ENCODE measurements at places on chromosomes 3 and 15.
A peak's percentile ranks its signal among the peaks of the same experiment; 100 is the strongest.

GRCh38 chr15:90883526-90883975 lies 753 bp upstream of the FES start:
- DNase-seq, result peak; percentile 37

DNA sequence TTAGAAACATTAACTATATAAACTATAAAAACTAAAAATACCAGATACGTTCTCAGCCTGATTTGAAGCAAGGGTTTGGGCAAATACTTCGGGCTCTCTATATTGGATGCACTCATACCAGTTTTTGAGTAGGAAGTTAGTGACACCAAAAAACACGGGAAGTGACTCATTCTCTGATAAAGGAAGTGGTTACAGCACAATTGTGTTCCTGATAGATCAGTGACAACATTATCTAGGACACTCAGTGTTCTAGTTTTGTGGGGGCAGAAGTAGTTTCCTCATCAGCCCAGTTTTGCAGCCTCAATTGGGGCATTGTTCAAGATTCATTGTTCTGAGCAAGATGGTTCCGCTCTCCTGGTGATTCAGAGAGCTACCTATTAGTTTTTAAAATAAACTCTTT lies 469.6 kb upstream of the DPPA4 start:
- no peak for DNase-seq

GRCh38 chr15:29322415-29322814 lies 52.8 kb upstream of the NSMCE3 start:
- DNase-seq, result peak; percentile 6

DNA sequence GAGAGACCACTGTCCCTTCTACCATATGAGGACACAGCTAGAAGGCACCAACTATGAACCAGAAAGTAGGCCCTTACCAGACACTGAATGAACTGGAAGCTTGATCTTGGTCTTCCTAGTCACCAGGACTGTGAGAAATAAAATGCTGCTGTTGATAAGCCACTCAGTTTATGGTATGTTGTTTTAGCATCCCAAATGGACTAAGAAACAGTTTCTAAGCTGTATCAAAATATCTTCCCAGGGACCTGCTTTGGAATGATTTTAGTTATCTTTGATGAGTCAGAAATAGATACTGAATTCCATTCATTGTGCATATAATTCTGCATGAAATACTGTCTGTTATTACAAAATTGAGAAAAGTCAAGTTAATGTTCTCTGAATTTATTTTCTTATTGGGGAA lies 18.6 kb downstream of the WDR76 start:
- DNase-seq, result no peak

GRCh38 chr3:25097023-25097422 lies 331.0 kb upstream of the RARB start:
- DNase-seq, result no peak

GRCh38 chr15:34837246-34838016 lies 42.1 kb upstream of the ACTC1 start:
- DNase-seq, result no peak

DNA sequence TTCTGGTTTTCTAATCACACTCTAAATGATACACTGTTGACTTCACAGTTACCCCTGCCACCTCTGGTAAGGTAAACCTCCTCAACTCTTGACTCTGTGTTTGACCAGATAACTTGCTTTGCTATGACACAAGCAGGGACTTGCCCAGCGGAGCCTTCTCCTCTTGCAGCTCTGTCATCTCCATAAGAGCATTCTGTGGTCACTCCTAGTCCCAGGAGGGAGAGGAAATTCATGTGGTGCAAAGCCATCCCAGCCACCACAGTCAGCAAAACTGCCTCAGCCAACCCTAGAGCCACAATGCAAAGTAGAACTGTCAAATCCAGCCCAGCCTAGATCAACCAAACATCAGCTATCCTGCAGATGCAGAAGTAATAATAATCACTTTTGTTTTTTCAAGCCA lies 144.7 kb upstream of the GADL1 start:
- no peak for DNase-seq

DNA sequence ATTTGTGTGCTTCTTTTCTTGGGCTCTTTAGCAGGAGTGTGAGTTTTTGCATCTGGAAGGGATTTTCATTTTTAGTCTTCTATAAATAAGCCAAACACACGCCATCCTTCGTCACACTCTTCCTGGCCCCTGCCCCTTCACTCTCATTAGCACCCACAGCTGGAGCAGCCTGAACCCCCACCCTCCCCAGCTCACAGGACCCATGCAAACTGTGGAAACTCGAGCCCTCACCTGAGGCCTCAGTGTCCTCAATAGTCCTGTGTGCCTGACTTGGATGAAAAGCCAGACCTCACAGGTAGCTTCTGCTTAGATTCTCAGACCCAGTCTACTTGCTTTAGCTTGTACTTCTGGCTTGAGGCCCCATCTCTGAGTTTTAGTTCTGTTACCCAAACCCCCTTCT lies 167.9 kb downstream of the MTHFS start:
- no peak for DNase-seq

DNA sequence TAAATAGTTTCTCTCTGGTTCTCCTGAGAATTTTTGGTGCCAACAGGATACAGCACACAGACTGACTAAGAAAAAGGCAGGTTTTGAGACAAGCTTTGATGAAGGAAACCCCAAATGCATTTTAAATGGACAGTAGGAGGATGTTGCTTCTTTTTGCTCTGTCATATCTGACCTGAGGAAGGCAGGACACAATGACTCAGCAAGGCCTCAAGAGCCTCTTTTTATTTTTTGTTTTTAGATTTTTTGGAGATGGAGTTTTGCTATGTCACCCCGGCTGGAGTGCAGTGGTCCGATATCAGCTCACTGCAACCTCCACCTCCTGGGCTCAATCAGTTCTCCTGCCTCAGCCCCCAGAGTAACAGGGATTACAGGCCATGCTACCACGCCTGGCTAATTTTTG lies 16.9 kb upstream of the KNG1 start:
- no peak for DNase-seq

GRCh38 chr3:157695103-157695502 lies 191.9 kb upstream of the VEPH1 start:
- no peak for DNase-seq

GRCh38 chr15:96294766-96295165 lies 35.7 kb upstream of the NR2F2 start:
- DNase-seq, result no peak

DNA sequence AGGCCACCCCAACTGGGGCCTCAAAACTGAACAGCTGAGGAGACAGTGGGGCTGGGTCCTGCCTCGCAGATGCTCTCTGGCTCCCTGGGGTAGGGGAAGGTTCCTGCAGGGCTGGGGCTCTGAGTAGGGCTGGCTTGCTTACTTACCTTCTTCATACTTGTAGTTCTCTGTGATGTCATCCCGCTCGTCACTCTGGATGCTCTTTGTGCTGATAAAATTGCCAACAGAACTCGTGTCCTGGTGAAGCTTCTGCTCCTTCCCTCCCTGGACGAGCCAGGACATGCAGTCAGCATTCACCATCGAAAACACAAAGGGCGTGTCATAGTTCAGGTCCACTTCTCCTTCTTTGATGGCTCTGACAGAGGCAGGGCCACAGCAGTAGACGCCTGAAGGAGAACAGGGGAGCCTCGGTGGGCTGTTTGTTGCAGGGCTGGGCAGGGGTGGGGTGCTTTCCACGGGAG lies 17.9 kb upstream of the EPB42 start:
- no peak for DNase-seq

GRCh38 chr3:137944593-137944992 lies 65.4 kb upstream of the CLDN18 start:
- peak; percentile 23 for DNase-seq

GRCh38 chr3:38247366-38248035 lies 18.1 kb upstream of the SLC22A13 start:
- no peak for DNase-seq

- no peak for DNase-seq
Measured at GRCh38 chr3:14397940-14398796, 4.2 kb upstream of the SLC6A6 start.

DNA sequence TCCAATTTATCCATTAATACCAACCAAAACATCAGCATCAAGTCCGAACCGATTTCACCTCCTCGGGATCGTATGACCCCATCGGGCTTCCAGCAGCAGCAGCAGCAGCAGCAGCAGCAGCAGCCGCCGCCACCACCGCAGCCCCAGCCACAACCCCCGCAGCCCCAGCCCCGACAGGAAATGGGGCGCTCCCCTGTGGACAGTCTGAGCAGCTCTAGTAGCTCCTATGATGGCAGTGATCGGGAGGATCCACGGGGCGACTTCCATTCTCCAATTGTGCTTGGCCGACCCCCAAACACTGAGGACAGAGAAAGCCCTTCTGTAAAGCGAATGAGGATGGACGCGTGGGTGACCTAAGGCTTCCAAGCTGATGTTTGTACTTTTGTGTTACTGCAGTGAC lies 20.8 kb downstream of the LYSMD4 start:
- no peak for DNase-seq

- no peak for DNase-seq
Measured at GRCh38 chr3:15815696-15816095, 17.9 kb upstream of the ANKRD28 start.

DNA sequence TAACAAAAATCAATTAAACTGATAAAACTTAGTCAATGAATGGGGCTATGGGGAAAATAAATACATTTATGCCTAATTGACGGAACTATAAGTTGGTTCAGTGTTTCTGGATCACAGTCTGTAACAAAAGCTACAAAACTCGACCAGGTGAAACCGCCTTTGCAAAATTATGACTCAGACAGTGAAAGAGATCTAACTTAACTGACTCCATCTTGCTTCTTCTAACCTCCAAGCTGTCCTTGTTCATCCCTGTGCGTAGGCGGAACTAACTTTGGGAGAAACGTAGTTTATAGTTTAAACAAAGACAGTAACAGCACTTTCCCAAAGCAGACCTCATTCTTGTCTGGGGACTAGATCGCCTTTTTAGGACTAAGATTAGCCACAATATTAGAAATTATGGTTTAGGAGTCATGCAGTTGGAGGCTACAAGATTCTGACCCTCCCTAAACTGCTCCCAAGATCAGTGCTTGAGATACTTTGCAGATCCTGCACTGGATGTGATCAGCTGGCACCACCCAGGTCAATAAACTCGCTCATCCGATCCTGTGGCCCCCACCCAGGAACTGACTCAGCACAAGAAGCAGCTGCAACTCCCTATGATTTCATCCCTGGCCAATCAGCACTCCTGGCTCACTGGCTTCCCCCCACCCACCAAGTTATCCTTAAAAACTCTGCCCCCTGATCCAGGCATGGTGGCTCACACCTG lies 7.2 kb upstream of the MFGE8 start:
- DNase-seq, result no peak

DNA sequence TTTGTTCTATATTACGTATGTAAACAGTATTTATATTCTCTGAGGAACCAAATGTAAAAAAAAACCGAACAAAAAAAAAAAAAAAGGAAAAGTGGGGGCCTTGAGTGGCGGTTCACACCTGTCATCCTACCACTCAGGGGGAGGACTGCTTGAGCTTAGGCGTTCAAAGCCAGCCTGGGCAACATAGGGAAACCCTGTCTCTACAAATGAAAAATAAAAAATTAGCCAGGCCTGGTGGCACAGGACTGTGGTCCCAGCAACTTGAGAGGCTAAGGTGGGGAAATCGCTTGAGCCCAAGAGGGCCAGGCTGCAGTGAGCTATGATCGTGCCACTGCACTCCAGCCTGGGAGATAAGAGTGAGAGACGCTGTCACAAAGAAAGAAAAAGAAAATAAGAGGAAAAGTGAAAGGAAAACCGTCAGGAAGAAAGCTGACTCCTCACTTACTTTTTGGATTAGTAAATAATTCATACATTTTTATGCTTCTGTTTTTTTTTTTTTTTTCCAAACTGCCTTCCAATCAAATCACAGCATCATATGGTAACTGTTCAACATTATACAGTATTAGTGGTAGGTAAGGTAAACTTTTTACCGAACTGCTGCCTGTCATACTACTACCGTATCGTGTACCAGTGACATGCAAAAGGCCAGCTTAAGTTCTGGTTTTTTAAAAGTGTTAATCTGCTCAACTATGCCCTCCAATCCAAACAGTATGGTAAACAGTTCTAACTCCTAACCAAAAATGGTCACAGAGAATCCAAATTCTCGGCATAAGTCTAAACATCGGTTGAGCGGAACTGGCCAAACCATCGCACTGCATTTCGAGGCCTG lies 1.2 kb downstream of the PHC3 start:
- peak; percentile 39 for DNase-seq

DNA sequence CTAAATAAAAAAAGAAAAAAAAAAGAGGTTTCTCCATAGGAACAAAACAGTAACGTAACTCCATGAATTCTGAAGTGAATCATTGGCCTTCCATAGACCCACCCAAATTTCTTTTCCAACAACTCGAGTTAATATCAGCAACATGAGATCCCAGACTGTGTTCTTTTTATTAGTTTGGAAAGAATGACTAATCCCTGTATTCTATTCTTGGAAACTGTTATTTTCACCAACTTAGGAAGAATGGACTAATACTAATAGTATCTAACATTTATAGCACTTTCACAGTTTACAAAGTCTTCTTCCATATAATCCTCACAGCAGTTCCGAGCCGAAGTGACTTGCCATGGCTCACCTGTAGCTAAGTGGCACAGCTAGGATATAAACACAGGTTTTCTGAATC lies 72.7 kb upstream of the SLC4A7 start:
- DNase-seq, result no peak

DNA sequence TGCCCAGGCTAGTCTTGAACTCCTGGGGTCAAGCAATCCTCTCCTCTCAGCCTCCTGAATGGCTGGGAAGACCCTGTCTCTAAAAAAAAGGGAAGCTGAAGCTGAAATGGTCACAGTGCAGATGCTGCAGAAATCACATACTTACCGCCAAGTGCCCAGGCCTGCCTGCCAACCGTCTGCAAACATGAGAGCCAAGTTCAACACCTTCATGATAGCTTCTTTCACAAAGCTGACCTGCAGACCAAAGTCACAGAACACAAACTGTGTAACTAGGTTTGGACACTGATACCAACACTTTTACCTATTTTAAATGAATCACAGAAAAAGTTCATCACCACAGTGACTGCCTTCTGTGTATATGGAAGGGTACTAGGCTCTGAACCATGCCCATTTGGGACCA lies 22.8 kb upstream of the CYFIP1 start:
- DNase-seq, result no peak

DNA sequence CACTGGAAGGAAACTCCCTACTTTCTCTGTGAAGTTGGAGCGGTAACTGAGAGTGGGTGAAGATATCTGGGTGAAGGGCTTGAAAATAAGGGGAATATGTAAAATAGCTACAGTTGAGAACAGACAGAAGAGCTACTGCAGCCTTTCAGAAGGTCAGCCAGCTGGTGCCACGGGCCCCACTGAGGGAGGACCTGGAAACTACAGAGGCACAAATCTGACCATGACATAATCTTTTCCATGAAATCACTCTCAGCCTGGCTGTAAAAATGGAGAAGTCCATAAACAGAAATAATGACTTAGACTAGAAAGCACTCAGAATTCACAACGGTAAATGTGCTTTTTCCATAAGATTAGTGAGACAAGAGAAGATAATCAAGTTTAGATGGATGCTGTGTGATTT lies 46.4 kb downstream of the ST3GAL6 start:
- DNase-seq, result no peak

GRCh38 chr3:32840086-32840841 lies 22.5 kb downstream of the TRIM71 start:
- DNase-seq, result no peak

GRCh38 chr3:6088433-6088832 lies 772.5 kb upstream of the GRM7 start:
- DNase-seq, result no peak
